Stimulated activated naive CD8-positive, alpha-beta T cell treated with anti-CD3 and anti-CD28 coated beads, Interleukin-15, Interleukin-2, amounts not matched to agents 100 U/mL and 50 U/mL, for 24 hours (primary cell): ENCODE measurements at places on chromosomes 2 and 18.

DNA sequence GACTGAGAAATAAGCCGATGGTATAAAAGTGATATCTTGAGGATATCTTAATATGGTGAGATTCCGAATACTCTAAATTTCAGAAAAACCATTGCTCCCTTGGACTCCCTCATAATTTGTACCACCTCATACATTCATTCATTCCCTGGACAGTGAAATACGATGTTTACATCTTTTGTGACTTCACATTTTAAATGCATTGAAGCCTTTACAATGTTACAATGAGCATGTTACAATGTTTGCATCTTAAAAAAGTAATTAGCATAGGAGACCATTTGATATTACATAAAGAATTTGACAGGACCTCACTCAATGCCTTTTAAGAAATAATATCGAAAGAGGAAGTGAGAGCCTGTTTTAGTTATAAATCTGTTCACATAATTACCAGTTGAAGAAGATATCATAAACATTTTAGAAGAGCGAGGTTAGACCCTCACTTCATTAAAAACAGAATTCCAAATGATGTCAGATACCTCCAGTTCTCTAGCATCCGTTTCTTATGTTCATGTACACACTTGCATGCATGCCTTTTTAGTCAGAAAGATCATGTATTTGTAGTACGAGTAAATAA is 372.0 kb downstream of the ARHGAP15 start:
- no peak for DNase-seq

- DNase-seq = no peak
Observed at GRCh38 chr2:109374548-109375130, 239.1 kb downstream of the SEPTIN10 start.

DNA sequence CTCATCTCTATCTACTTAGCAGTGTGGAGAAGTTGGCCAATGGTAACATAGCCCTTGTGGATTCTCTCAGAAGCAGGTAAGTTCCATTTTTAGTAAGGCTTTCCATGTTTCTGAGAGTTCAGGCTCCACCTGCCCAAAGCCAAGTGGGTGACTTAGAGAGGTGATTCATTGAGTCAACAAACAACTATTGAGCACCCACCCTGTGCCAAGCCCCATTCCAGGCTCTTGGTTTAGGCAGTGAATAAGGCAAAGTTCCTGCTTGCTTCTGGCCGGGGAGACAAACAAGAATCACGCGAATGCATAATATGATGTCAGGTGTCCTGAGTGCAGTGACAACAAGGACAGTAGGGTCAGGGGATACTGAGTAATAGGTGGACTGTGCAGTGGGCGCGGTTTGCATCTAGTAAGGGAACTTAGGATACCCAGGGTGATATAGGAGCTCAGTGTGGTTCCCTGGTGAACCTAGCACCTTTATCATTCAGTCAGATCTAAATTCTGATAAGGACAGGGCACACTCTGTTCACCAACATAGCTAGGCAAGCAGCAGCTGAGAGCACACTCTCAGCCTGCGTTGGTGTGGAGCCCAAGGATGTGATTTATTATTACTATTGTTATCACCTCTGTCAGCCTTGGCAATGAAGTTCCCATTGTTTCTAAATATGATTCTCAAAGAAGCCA is 31.7 kb upstream of the KCTD1 start:
- no peak for DNase-seq

DNA sequence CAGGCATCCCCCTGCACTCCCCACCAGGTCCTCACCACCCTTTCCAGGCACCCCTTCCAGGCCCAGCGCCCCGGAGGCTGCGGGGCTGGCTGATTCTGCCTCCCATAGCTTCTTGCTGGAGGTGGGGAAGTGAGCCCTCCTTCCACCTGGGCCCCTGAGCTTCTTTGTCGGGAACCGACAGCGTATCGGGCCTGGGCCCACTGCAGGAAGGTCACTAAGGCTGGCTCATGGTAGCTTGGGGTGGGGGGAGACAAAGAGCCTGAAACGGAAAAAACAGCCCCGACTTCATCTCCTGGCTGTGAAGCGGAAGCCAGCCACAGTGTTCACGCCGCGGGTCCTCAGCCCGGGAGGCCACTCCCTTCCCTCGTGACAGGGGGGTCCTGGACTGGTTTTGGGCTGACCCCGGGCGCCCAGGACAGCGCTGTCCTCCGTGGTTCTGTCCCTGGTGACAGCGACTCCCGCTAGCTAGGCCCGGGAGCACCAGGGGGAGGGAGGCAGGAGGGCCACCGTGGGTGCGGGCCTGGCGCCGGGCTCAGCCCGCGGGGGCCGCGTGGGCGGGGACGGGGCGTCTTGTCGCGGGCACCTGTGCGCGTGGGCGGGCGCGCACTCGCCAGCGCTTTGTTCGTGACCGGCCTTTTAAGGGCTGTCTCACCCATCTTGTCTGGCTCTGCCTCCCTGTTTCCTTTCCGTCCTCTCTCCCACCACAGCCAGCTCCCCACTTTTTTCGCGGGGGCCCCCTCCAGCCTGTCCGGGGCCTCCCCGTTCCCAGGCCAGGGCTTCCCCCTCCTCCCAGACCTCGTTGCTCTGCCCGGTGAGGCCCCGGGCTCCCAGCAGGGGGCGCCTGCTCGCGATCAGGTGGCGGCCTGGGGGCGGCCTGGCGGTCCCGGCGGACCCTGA is 64.9 kb downstream of the DNMT3A start:
- DNase-seq = peak; percentile 92

DNA sequence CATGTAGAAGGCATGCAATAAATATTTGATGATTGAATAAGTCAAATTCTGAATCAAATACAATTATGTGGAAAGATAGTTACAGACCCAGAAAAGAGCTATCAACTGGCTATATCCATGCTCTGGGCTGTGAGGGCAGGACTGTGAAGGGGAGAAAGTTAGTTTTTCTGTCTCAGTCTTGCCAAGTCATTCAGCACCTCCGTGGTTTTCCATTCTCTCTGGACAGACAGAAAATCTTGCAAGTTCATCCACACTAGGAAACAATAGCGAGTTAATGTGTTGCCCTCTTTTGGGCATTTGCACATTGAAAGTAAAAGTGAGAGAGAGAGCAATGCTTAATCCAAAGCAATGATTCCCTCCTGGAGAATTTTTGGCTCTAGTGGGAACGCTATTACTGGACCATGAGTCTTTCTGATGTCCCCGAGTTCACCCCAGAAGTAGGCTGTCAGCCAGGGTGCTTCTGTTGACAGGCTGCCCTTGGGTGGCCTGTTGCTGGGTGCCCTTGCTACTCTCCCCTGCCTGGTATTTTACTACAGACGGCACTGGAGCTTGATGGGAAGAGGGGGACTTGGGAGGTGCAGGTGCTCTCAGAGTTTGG is 238.3 kb downstream of the LOXHD1 start:
- no peak for DNase-seq

DNA sequence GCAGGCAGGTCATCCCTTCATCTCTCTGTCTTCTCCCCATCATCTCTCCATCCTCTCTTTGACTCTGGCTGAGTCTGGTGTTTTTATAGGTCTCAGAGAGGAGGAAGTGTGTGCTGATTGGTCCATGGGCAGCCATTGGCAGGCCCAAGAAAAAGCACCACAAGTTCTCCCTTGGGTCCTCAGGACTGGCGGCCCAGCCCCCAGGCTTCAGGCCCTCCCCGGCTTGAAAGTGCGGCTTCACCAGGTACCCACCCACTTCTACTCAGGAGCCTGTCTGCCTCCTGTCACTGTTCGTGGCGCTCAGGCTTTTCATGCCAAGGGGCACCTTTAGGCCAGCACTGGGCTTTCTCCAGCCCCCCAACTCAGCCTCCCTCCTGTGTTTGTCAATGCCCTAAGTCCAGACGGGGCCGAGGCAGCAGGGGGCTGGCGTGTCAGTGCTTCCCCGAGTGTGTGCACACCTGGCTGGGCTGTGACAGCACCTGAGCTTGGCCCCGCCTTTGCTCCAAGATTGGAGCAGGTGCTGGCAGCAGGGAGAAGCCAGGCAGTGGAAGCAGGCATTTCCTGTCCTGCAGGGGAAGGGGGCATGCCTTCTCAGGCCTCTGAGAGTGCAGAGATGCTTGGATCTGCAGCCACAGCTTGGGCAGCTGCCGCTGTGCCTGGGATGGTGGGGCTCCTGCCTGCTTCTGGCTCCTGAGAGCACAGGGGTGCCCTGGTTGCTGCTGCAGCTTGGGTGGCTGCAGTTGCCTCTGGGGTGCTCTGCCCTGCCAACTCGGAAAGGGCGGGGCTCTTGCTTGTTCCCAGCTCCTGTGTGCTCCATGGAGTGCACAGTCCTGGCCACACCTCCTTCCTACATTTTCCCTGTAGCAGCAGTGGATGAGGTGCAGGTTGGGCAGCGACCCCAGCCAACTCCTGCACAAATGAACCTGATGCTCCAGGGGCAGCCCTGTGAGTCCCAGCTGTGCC is 34.1 kb downstream of the FBXO48 start:
- DNase-seq = no peak

GRCh38 chr2:215833531-215834162 is 179.7 kb downstream of the MREG start:
- DNase-seq = no peak
